ENCODE measurements at places on chromosomes 11 and 22. TPM values are rescaled to one million over a fixed set of nuclear protein-coding genes. Genes with fewer than 3 reads are reported as not detected.

DNA sequence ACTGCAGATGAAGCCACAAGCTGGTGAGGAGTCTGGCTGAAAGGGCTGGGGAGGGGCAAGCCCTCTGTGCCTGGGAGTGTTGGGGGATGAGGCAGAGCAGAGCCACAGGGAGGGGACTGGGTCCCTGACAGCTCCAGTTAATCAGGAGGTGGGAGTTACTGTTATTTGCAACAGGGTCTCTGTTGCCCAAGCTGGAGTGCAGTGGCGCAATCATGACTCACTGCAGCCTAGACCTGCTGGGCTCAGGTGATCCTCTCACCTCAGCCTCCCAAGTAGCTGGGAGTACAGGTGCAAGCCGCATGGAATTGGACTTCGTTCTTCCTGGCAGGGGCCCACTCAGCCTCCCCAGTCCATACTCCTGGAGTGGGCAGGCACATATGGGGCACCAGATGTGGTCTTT, 7.7 kb downstream of the SCN2B start:
- H3K27me3 ChIP-seq, result peaks cover 21% of the 10 kb centered on the region
- H3K4me3 ChIP-seq, result no peak overlapping the region
- no peak for DNase-seq

GRCh38 chr22:29074276-29074772, 1.5 kb downstream of the KREMEN1 start:
- peaks cover 70% of the 10 kb centered on the region for H3K4me1 ChIP-seq
- no peaks in the 10 kb centered on the region for H3K36me3 ChIP-seq

- H3K27me3 ChIP-seq, result peaks cover 3% of the 10 kb centered on the region
- no peak overlapping the region for H3K4me3 ChIP-seq
- H3K36me3 ChIP-seq, result no peaks in the 10 kb centered on the region
- H3K4me1 ChIP-seq, result peaks cover 16% of the 10 kb centered on the region
- no peak overlapping the region for H3K27ac ChIP-seq
Observed at GRCh38 chr11:19374151-19374569, 133.4 kb upstream of the E2F8 start.

Gene MMP1
- total RNA-seq, result 0.04 TPM

GRCh38 chr22:22955866-22956535, 68.4 kb downstream of the IGLL5 start:
- H3K36me3 ChIP-seq, result no peaks in the 10 kb centered on the region
- H3K4me3 ChIP-seq, result no peak overlapping the region
- peaks cover 13% of the 10 kb centered on the region for H3K27me3 ChIP-seq
- H3K27ac ChIP-seq, result no peak overlapping the region
- no peaks in the 10 kb centered on the region for H3K4me1 ChIP-seq

Gene MMP10
- total RNA-seq, result not detected

Gene SCN4B
- 2.4 TPM for total RNA-seq

DNA sequence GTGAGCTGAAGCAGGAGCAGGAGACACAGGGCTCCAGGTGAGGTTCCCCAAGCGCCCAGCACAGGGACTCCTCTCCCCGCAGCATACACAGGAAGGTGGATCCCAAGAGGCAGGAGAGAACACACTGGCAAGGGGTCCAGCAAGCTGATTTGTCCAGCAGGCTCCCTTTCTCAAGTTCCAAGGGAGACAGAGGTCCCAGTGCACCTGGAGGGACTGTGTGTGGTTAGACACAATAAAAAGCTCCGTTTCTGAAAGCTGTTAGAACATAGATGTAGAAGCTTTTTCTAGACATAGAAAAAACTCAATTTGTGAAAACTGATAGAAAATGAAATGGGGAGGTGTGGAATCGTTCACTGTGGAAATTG, 1.8 kb downstream of the CALCB start:
- H3K4me1 ChIP-seq, result peaks cover 18% of the 10 kb centered on the region
- H3K27ac ChIP-seq, result no peak overlapping the region
- no peaks in the 10 kb centered on the region for H3K36me3 ChIP-seq
- peaks cover 51% of the 10 kb centered on the region for H3K27me3 ChIP-seq
- H3K4me3 ChIP-seq, result no peak overlapping the region

Gene HMBS
- total RNA-seq, result 3.8 TPM

DNA sequence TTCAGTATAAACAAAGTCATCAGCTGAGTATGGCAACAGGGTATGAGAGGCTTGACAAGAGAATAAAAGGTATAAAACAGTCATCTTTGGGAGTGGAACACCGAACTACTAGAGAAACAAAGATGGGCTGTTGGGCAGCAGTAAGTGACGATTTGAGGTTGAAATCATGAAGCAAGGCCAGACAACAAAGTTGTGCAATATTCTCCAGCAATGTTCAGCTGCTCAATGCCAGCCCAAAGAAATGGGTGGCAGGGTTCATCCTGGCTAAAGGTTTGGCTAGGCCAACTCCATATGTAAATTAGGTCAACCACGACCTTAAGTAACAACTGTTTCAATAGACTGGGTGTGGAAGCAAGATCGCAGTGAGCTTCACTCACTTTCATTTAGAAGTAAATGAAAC, 6.2 kb downstream of the APIP start:
- no peak for DNase-seq
- H3K27me3 ChIP-seq, result no peaks in the 10 kb centered on the region

Gene LRRC74B
- 0.09 TPM for total RNA-seq

GRCh38 chr11:86460461-86461385, 86.0 kb downstream of the CCDC81 start:
- H3K4me3 ChIP-seq, result no peak overlapping the region
- H3K27me3 ChIP-seq, result no peaks in the 10 kb centered on the region
- peaks cover 26% of the 10 kb centered on the region for H3K4me1 ChIP-seq

Gene PATE4
- not detected for total RNA-seq

Gene GDPD5
- total RNA-seq, result 12.8 TPM

Measured in muscle of leg (tissue), 16 donors.